ENCODE measurements at places on chromosomes 3 and 15.

GRCh38 chr3:29850641-29851040, 569.8 kb downstream of the RBMS3 start:
- DNase-seq = no peak
- no peak overlapping the region for H3K27ac ChIP-seq
- peaks cover 9% of the 10 kb centered on the region for H3K36me3 ChIP-seq
- no peak overlapping the region for H3K4me3 ChIP-seq
- no peaks in the 10 kb centered on the region for H3K4me1 ChIP-seq
- H3K27me3 ChIP-seq = no peaks in the 10 kb centered on the region

GRCh38 chr3:27449530-27450150, 34.5 kb downstream of the SLC4A7 start:
- H3K4me1 ChIP-seq = peaks cover 15% of the 10 kb centered on the region
- no peak overlapping the region for H3K4me3 ChIP-seq
- H3K27me3 ChIP-seq = no peaks in the 10 kb centered on the region

GRCh38 chr3:126620738-126621137, 34.2 kb downstream of the TXNRD3 start:
- peaks cover 8% of the 10 kb centered on the region for H3K4me1 ChIP-seq
- no peak overlapping the region for H3K27ac ChIP-seq
- no peaks in the 10 kb centered on the region for H3K27me3 ChIP-seq

- no peak for DNase-seq
- no peaks in the 10 kb centered on the region for H3K4me1 ChIP-seq
- no peak overlapping the region for H3K4me3 ChIP-seq
- H3K27ac ChIP-seq = no peak overlapping the region
- H3K27me3 ChIP-seq = peaks cover 37% of the 10 kb centered on the region
- peaks cover 3% of the 10 kb centered on the region for H3K36me3 ChIP-seq
These were observed 11.9 kb upstream of the TF start for GRCh38 chr3:133734305-133734704.

GRCh38 chr3:30775040-30775439, 119.4 kb downstream of the GADL1 start:
- peaks cover 42% of the 10 kb centered on the region for H3K4me1 ChIP-seq
- no peaks in the 10 kb centered on the region for H3K27me3 ChIP-seq
- DNase-seq = no peak
- H3K4me3 ChIP-seq = peak overlapping the region; percentile 3

DNA sequence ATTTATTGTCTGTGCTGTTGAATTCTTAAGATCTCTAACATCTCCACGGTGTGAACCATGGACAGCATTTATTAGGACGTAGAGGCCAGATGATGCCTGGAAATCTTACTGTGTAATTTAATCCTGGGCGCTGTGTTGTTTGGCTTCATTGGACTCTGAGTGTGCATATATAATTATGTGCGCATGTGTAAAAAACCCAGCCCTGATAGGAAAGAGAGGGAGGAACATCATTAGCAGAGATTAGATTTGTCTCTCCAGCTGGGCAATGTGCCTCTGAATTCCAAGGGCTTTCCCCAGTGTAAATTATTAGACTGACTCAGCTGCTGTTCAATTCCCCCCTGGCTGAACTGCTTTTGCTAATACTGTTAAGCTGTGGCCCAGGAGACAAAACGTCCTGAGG, 39.6 kb downstream of the MAP3K13 start:
- H3K27ac ChIP-seq = peak overlapping the region; percentile 21
- peaks cover 23% of the 10 kb centered on the region for H3K4me1 ChIP-seq
- no peak overlapping the region for H3K4me3 ChIP-seq
- H3K36me3 ChIP-seq = no peaks in the 10 kb centered on the region
- H3K27me3 ChIP-seq = no peaks in the 10 kb centered on the region

- H3K27me3 ChIP-seq = peaks cover 3% of the 10 kb centered on the region
- H3K4me1 ChIP-seq = peaks cover 79% of the 10 kb centered on the region
- H3K36me3 ChIP-seq = peaks cover 4% of the 10 kb centered on the region
- no peak for DNase-seq
- H3K4me3 ChIP-seq = peak overlapping the region; percentile 90
- H3K27ac ChIP-seq = peak overlapping the region; percentile 99
These were observed 2.3 kb downstream of the ANXA2 start for GRCh38 chr15:60395276-60396011.

GRCh38 chr15:99158626-99159412, 53.9 kb downstream of the SYNM start:
- H3K4me3 ChIP-seq = no peak overlapping the region
- no peaks in the 10 kb centered on the region for H3K27me3 ChIP-seq
- no peak for DNase-seq
- H3K27ac ChIP-seq = no peak overlapping the region
- peaks cover 1% of the 10 kb centered on the region for H3K4me1 ChIP-seq

DNA sequence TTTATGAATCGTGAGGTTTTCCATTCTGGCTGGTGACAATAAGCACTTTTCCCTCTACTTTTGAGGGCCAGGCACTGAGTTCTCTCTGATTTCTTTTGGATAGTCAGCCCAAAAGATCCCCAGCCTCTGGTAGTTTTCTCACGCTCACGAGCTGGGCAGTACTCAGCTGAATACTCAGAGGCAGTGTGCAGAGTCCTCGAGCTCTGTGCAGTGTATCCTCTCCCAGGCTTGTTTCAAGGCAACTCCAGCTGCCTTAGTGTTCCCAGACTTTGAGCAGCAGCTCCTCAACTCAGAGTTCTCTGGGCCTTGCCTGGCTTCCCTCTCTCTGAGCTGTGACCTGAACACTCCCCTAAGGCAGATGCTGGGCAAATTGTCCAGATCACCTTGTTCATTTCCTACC, 59.1 kb upstream of the IQSEC1 start:
- H3K27me3 ChIP-seq = peaks cover 28% of the 10 kb centered on the region
- no peaks in the 10 kb centered on the region for H3K4me1 ChIP-seq
- no peak for DNase-seq
- no peak overlapping the region for H3K4me3 ChIP-seq
- no peaks in the 10 kb centered on the region for H3K36me3 ChIP-seq

DNA sequence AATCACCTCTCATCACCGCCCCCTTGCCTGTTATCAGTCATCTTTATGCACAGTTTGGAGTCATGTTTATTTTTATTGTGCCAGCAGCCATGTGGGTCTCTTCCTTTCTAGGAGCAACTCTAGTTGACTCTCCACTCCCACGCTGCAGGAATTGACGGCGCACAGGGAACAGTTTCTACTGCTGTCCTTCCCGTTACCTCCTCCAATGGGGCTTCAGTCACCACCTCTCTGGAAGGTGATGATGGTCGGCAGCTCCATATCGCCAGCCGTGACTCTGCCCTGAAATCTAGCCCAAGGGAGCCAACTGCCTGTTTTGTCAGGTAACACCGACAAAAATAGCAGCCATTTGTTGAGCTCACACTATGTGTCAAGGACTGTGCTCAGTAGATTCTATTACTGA, 35.6 kb upstream of the FAM107A start:
- DNase-seq = no peak
- no peaks in the 10 kb centered on the region for H3K36me3 ChIP-seq
- H3K4me3 ChIP-seq = no peak overlapping the region
- H3K27me3 ChIP-seq = no peaks in the 10 kb centered on the region
- no peak overlapping the region for H3K27ac ChIP-seq

DNA sequence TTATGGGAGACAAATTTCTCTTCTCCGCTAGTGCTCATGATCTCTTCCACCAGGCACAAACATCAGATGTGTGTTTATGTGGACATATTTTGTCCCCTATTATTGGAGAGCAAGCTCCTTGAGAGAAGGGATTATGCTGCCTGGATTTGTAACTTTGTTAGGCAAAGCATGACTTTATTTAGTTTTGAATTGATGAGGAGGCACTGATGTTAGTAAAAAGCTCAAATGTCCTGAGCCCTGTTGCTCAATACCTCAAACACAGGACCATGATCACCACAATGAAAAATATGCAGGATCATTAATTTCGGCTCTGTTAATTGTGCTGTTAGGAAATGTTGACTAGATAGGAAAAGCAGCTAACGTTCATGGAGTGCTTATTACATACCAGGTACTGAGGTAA, 29.1 kb downstream of the SCG5 start:
- peaks cover 16% of the 10 kb centered on the region for H3K4me1 ChIP-seq
- H3K27me3 ChIP-seq = no peaks in the 10 kb centered on the region
- H3K27ac ChIP-seq = no peak overlapping the region
- no peaks in the 10 kb centered on the region for H3K36me3 ChIP-seq

Measured in mesothelial cell of epicardium (in vitro differentiated cells).